ENCODE measurements at places on chromosomes 5 and 9. TPM values are rescaled to one million over a fixed set of nuclear protein-coding genes. Genes with fewer than 3 reads are reported as not detected.

The S100Z gene
- total RNA-seq: 1.5 TPM

The DDX4 gene
- total RNA-seq: not detected

The ZNF608 gene
- not detected for total RNA-seq

The QRFP gene
- total RNA-seq: not detected

The IFNK gene
- total RNA-seq: not detected

The EQTN gene
- not detected for total RNA-seq

The FOXD1 gene
- total RNA-seq: 0.13 TPM

GRCh38 chr5:175741556-175741955 lies 83.7 kb downstream of the HRH2 start:
- no peak overlapping the region for H3K27ac ChIP-seq
- H3K4me3 ChIP-seq: no peak overlapping the region
- no peak for DNase-seq

GRCh38 chr5:65695896-65696295 lies 26.0 kb downstream of the SGTB start:
- no peak for DNase-seq
- H3K36me3 ChIP-seq: peaks cover 16% of the 10 kb centered on the region
- H3K4me1 ChIP-seq: no peaks in the 10 kb centered on the region
- no peaks in the 10 kb centered on the region for H3K27me3 ChIP-seq

GRCh38 chr5:164941132-164941531 lies 1435.7 kb downstream of the MAT2B start:
- H3K4me3 ChIP-seq: no peak overlapping the region
- no peaks in the 10 kb centered on the region for H3K27me3 ChIP-seq
- H3K4me1 ChIP-seq: no peaks in the 10 kb centered on the region
- H3K36me3 ChIP-seq: no peaks in the 10 kb centered on the region

DNA sequence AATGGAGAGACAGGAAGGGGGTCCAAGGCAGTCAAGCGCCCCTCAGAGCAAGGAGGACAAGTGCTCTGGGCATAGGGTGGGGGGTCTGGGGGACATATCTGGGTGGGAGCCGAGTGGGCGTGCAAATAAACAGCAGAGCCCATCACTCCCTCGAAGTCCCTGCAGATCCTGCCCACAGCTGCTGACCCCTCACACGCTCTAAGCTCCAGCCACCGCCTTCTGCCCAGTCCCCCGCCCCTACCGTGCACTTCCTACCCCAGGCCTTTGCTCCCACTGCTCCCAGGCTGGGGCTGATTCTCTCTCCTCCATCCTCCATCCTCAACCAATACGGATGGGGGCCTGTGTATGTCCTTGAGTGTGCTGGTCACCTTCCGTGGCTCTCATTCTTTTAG lies 16.9 kb upstream of the ALDH1B1 start:
- no peak for DNase-seq
- H3K27me3 ChIP-seq: peaks cover 2% of the 10 kb centered on the region
- H3K4me1 ChIP-seq: no peaks in the 10 kb centered on the region
- H3K27ac ChIP-seq: no peak overlapping the region
- no peak overlapping the region for H3K4me3 ChIP-seq

- no peaks in the 10 kb centered on the region for H3K36me3 ChIP-seq
- no peak for DNase-seq
- H3K4me3 ChIP-seq: no peak overlapping the region
- H3K27ac ChIP-seq: no peak overlapping the region
- H3K27me3 ChIP-seq: peaks cover 14% of the 10 kb centered on the region
Observed at GRCh38 chr5:156475182-156476157, 148.5 kb downstream of the SGCD start.

GRCh38 chr5:141876628-141877355 lies 1.4 kb downstream of the PCDH1 start:
- no peaks in the 10 kb centered on the region for H3K36me3 ChIP-seq
- H3K27me3 ChIP-seq: peaks cover 78% of the 10 kb centered on the region
- H3K4me1 ChIP-seq: peaks cover 25% of the 10 kb centered on the region
- H3K4me3 ChIP-seq: peak overlapping the region; percentile 62
- peak overlapping the region; percentile 30 for H3K27ac ChIP-seq
- DNase-seq: no peak

DNA sequence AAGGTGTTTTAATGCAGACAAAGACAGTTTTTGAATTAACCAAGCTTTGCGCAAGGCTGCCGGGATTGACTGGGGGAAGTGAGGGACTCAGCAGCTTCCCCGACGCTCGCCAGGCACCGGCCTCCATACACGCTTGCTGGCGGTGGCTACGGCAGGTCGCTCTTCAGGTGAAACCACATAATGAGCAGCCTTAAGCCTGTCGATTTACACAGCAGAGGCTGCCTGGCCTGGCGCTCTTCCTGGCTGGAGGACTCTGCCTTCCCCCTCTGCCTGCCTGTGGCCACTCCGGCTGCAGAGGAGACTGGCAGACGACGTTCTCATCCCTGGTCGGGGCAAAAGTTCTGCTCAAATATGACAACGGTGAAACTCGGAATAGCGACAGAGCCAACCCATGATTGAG lies 9.0 kb upstream of the NOTCH1 start:
- no peak overlapping the region for H3K4me3 ChIP-seq
- no peaks in the 10 kb centered on the region for H3K36me3 ChIP-seq
- H3K27ac ChIP-seq: no peak overlapping the region
- DNase-seq: no peak
- peaks cover 9% of the 10 kb centered on the region for H3K27me3 ChIP-seq
- H3K4me1 ChIP-seq: peaks cover 4% of the 10 kb centered on the region

- H3K4me3 ChIP-seq: no peak overlapping the region
- no peak overlapping the region for H3K27ac ChIP-seq
- no peak for DNase-seq
Observed at GRCh38 chr5:29017501-29017900, 1979.1 kb upstream of the CDH9 start.

- H3K4me1 ChIP-seq: peaks cover 10% of the 10 kb centered on the region
- H3K36me3 ChIP-seq: no peaks in the 10 kb centered on the region
- H3K4me3 ChIP-seq: peak overlapping the region; percentile 3
- H3K27me3 ChIP-seq: peaks cover 2% of the 10 kb centered on the region
- H3K27ac ChIP-seq: no peak overlapping the region
Observed at GRCh38 chr5:83539463-83539790, 67.9 kb downstream of the VCAN start.

DNA sequence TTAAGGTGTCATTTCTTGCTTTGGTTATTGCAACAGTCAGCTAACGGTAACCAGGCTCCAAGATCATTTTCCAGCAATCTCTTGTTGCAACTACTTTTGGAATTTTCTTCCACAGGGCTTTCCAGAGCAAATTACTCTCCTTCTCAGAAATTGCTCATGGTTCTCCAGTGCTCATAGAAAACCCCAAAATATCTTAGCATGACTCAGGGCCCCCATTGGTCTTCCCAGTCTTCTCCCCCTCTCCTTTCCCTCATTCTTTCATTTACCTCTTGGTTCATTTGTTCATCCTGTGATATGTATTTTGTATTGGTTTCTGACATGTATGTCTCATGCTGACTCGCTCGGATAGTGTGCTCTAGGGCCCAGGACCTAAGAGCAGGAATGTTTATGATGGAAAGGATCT lies 35.6 kb downstream of the WWC1 start:
- no peak overlapping the region for H3K27ac ChIP-seq
- no peaks in the 10 kb centered on the region for H3K36me3 ChIP-seq
- H3K4me1 ChIP-seq: no peaks in the 10 kb centered on the region
- H3K27me3 ChIP-seq: peaks cover 10% of the 10 kb centered on the region

GRCh38 chr5:19270153-19270552 lies 717.8 kb downstream of the CDH18 start:
- DNase-seq: no peak
- no peaks in the 10 kb centered on the region for H3K4me1 ChIP-seq
- no peak overlapping the region for H3K27ac ChIP-seq
- no peaks in the 10 kb centered on the region for H3K27me3 ChIP-seq

DNA sequence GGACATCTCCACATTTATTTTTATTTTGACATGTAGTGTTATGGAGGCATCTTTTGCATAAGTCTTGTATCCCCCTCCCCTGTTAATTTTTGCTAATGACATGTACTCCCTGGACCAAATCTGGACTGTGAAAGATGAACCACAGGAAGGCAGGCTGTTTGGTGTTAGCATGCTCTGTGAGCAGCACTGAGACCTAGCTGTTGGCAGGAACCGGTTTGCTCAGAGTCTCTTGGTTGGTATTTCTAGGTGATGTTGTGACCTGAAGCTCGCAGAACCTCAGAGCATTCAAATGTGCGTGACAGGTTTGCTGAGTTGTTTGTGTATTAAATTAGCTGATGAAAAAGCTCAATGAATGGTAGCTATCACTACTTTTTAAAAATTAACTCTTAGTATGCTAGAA lies 53.6 kb upstream of the PHF2 start:
- H3K4me1 ChIP-seq: peaks cover 28% of the 10 kb centered on the region
- DNase-seq: no peak

DNA sequence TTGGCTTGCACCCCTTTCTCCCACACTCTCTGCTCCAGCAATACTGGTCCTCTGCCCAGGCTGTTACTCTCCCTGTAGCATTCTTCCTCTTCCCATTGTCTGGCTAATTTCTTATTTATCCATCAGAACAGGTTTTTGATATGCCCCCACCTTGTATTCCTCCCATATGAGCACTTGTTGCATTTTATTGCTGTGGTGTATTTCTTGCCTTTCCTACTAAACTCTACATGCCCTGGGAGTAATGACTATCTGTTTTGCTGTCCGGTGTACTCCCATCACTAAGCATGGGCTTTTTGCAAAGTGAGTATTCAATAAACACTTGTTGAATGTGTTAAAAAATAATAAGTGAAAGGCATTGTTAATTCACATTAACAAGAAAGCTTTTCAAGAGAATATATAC lies 104.3 kb upstream of the RANBP3L start:
- no peak overlapping the region for H3K4me3 ChIP-seq
- DNase-seq: no peak
- H3K27ac ChIP-seq: no peak overlapping the region

Data from activated T-helper 1 cell treated with anti-CD3 and anti-CD28 coated beads, Interleukin-12 subunit alpha, Interleukin-12 subunit beta, Interleukin-2, Interleukin-4 antibody, amounts not matched to agents 30 ng/mL and 10 ng/mL and 1 ng/mL, durations not matched to agents 14 hours and 24 hours and 36 hours (primary cell).